ENCODE measurements at places on chromosomes 6 and 20. TPM values are rescaled to one million over a fixed set of nuclear protein-coding genes. Genes with fewer than 3 reads are reported as not detected.

Gene DAAM2
- 10.7 TPM for total RNA-seq

Gene ECT2L
- total RNA-seq, result 2.8 TPM

Gene KCNK5
- total RNA-seq, result 1.6 TPM

Gene LRRC1
- 1.9 TPM for total RNA-seq

Gene BCKDHB
- 17.9 TPM for total RNA-seq

Gene PMEPA1
- 37.5 TPM for total RNA-seq

Gene MMP24
- 0.47 TPM for total RNA-seq

Gene NDUFAF5
- 62.4 TPM for total RNA-seq

Measured in right cardiac atrium (tissue), 5 donors.